SK-N-MC (cell line): ENCODE measurements at places on chromosomes 5 and 9.

- no peak for DNase-seq
Measured at GRCh38 chr9:16197578-16198370, 644.9 kb downstream of the CCDC171 start.

GRCh38 chr5:122766130-122766529 lies 8.8 kb upstream of the SNX2 start:
- no peak for DNase-seq

GRCh38 chr9:20526500-20527319 lies 95.6 kb downstream of the MLLT3 start:
- DNase-seq = no peak

DNA sequence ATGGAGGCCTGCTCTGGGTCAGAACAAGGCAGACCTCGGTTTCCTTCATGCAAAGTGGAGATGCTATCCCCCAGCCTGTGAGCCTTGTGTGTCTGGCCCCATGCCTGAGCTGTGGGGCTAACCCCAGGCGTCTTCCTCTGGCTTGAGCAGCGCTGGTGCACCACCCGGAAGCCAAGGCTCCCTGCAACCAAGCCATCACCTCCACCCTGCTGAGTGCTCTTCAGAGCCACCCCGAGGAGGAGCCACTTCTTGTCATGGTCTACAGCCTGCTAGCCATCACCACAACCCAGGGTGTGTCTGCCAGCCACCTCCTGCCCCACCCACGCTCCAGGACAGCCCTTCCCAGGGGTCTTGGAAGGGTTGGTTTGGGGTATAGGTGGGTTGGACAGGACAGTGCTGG lies 16.2 kb downstream of the REXO4 start:
- DNase-seq = no peak

- DNase-seq = no peak
Measured at GRCh38 chr5:130337179-130337888, 433.1 kb downstream of the CHSY3 start.

DNA sequence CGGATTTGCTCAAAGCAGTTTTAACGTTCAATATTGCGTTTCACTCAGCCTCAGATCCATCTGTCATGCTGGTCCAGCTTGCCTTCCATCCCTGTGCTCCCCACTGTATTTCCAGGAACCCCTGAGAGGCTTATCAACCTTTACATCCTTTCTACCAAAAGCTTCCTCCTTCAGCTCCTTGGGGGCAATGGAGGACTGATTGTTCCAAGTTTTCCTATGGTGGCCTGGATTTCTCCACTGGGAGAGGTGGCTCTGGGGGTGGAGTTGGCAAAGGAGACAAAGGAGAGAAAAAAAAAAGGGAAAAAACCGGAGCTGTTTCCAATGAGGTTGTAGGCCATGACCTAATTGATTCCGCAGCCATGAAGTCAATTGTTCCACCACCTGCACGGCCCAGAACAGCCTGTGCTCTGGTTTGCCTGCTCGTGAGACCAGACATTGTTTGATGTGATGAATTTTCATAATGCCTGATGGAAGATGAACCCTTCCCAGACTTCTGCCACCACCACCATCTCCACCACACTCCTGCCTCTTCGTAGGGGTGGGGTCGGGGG lies 54.1 kb downstream of the ABLIM3 start:
- DNase-seq = no peak

GRCh38 chr9:84228130-84228720 lies 112.3 kb downstream of the SLC28A3 start:
- DNase-seq = no peak

- DNase-seq = no peak
Measured at GRCh38 chr5:140223567-140223966, 48.6 kb downstream of the CYSTM1 start.

- DNase-seq = no peak
Measured at GRCh38 chr9:120263836-120264235, 316.1 kb downstream of the CDK5RAP2 start.

DNA sequence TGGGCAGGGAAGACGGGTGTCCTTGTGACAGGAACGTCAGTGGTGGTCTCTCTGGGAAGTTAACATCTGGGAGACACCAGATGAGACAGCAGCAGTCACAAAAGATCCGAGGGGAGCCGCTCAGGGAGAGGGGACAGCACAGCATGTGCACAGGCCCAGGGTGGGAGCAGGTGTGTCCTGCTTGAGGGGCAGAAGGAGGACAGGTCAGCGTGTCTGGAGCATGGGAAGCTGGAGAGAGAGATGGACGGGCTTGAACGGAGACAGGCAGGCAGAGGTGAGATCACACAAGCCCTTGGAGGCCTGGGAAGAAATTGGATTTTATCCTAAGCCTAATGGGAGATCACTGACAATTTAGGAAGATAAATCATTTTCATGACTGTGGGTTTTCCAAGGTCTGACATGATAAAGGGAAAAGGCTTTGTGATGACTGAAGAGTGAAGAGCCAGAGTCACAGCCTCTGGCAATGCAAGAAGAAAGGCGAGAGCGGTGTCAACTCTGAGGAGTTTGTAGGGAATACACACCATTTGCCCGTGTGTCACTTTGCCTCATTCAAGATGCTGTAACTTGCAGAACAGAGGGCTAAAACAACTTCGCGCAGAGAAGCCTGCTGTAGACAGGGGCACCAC lies 88.3 kb downstream of the FSTL4 start:
- no peak for DNase-seq

GRCh38 chr9:132183134-132183533 lies 21.3 kb downstream of the NTNG2 start:
- no peak for DNase-seq

- DNase-seq = no peak
Measured at GRCh38 chr5:53434541-53434940, 45.9 kb upstream of the FST start.

GRCh38 chr5:119343766-119344165 lies 12.1 kb upstream of the TNFAIP8 start:
- DNase-seq = no peak

DNA sequence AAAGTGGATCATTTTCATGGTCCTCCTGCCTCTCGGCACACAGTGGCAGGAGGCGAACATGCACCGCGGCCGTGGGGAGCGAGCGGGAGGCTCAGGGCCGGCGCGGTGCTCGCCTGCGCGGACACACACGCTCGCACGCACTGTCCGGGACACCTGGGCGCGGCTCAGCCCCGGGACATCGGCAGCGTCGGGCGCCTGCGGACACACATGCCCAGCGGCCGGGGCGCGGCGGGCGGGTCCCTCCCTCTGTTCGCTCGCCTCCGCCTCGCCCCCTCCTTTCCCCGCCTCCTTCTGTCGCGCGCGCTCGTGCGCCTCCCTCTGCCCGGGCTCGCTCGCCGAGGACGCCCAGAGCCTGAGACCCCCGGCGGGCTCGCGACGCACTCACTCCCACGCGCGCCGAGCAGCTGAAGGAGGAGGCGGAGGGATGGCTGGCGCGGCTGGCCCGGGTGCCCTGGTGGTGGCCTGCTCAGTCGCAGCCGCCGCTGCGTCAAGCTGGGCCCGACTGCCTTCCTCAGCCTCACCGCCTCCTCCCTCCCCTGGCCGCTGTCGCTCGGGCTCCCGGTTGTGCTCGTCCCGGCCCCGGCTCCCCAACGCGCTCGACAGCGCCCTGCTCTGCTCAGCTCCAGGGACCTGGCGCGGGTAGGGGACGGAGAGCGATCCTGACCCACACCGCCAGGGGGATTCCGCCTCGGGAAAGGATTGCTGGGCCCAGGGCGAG lies at the start of gene FRMD3:
FRMD3 (minus strand) TSS at position 230 of the 718 bp plus-strand sequence; CDS start at position 60, 170 bp downstream.
- no peak for DNase-seq

- no peak for DNase-seq
Measured at GRCh38 chr5:58048954-58049353, 410.9 kb downstream of the PLK2 start.

- DNase-seq = no peak
Measured at GRCh38 chr5:2148312-2149194, 265.8 kb upstream of the IRX4 start.

- no peak for DNase-seq
Measured at GRCh38 chr5:156147944-156148285, 179.0 kb upstream of the SGCD start.

DNA sequence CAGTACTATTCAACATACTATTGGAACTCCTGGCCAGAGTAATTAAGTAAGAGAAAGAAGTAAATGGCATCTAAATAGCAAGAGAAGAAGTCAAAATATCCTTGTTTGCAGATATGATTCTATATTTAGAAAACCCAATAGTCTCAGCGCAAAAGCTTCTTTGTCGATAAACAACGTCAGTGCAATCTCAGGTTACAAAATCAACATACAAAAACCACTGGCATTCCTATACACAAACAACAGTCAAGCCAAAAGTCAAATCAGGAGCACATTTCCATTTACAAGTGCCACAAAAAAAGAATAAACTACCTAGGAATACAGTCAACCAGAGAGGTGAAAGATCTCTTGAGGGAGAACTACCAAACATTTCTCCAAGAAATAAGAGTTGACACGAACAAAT lies 1901.9 kb upstream of the ACO1 start:
- DNase-seq = no peak

DNA sequence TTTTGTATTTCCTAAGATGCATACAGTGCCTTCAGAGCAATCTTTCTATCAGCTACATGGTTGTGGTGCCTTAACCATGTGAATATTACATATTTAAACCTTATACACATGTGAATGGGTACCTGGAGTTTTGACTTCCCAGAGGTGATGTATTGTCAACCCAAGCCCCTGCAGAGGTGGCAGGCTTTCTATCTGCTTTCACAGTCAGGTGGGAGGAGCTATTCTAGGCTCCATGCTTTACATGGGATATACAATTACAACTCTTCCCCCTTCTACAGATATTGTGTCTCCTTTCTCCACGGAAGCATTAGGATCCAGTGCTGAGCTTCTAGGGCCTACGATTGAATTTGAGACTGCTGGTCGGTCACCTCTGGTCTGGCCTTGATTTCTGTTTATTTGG lies 89.8 kb upstream of the TUT7 start:
- DNase-seq = no peak

GRCh38 chr5:95818181-95819147 lies 4.1 kb downstream of the GLRX start:
- DNase-seq = no peak

DNA sequence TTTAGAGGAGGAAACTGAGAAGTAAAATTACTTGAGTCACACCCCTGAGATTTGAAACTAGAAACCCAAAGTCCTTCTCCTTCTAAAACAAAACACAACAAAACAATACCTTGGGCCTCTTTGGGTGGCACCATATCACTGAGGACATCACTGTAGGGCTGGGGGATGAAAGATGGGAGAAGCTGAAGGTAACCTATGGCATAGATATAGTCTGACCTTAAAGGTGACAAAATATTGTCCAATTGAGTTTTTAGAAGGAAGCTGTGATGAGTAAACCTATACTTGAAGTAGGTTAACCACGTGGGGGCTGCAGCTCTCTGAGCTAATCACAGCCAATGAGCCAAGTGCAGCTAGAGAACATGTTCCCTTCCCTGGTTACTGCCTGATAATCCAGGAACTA lies 167.4 kb upstream of the CD180 start:
- no peak for DNase-seq

DNA sequence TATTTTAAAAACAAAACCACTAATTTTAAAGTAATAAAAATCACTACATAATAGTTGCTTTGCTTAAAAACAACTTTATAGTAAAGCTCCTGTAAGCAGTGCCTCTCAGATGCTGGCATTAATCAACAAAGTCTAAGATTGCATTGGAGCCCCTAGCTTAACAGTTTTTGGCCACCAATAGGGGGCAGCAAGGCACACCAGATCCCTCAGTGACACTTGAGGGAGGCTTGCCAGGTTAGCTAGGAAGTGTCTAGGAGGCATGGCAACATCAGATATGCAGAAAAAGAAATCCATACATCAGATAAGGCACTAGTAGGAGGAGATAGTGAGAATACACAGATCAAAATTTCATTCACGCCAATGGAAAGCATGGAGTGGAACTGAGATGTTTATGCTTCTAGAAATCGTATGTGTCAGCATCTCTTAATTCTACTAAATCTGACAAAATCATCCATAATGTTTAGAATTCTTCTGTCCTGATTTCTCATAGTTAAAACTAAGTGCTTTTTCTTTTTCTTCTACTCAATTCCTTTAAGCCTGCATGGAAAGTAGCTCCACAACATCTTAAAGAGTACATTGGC lies 73.6 kb upstream of the PAM start:
- peak; percentile 30 for DNase-seq

DNA sequence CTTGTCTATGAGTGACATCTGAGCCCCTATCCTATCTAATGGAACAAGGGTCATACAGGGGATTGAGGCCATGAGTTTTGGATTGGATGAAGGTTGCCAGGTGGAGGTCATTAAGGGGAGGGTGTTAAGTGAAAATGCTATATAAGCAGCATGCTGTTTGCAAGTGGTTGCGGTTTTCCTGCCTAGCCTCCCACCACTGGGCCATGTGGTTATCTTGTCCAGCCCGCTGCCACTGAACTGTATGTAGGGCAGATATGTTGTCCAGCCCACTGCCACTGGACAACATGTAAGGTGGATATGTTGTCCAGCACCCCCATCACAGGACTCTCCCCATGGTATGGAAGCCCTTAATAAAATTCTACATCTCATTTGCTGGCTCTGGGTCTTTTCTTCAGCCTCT lies 200.0 kb downstream of the FGF10 start:
- no peak for DNase-seq

DNA sequence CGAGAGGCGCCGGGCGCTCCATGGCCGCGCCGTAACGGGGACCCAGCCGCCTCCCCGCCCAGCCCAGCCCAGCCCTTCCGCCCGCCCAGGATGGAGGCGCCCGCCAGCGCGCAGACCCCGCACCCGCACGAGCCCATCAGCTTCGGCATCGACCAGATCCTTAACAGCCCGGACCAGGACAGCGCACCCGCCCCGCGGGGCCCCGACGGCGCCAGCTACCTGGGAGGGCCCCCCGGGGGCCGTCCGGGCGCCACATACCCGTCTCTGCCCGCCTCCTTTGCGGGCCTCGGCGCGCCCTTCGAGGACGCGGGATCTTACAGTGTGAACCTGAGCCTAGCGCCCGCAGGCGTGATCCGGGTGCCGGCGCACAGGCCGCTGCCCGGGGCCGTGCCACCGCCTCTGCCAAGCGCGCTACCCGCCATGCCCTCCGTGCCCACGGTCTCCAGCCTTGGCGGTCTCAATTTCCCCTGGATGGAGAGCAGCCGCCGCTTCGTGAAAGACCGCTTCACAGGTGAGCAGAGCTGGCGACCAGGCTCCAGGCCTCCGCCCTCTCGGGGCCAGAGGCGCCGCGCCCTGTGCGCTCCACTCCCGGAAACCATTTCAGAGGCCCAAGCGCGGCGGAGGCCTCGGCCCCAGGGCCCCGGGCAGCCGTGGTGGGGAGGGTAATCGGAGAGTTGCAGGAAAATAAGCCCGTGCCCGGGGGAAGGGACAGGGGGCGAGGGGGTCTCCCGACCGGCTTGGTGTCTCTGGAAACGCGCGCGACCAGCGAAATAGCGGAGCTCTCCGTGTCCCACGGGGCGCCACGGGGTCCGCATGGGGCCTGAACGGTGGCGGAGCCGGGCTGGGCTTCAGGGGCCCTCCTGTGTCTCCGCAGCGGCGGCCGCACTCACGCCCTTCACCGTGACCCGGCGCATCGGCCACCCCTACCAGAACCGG lies 496 bp downstream of the TLX3 start:
- DNase-seq = no peak

- no peak for DNase-seq
Measured at GRCh38 chr5:134938030-134938429, 29.7 kb upstream of the CATSPER3 start.
